Kasumi-1 (cell line): ENCODE measurements at places on chromosomes 7 and 10.

- DNase-seq, result no peak
Measured at GRCh38 chr10:131955591-131956340, 26.0 kb downstream of the BNIP3 start.

- DNase-seq, result no peak
Measured at GRCh38 chr7:147062897-147063296, 946.3 kb downstream of the CNTNAP2 start.

GRCh38 chr7:55130395-55131141 lies 111.8 kb downstream of the EGFR start:
- DNase-seq, result no peak

DNA sequence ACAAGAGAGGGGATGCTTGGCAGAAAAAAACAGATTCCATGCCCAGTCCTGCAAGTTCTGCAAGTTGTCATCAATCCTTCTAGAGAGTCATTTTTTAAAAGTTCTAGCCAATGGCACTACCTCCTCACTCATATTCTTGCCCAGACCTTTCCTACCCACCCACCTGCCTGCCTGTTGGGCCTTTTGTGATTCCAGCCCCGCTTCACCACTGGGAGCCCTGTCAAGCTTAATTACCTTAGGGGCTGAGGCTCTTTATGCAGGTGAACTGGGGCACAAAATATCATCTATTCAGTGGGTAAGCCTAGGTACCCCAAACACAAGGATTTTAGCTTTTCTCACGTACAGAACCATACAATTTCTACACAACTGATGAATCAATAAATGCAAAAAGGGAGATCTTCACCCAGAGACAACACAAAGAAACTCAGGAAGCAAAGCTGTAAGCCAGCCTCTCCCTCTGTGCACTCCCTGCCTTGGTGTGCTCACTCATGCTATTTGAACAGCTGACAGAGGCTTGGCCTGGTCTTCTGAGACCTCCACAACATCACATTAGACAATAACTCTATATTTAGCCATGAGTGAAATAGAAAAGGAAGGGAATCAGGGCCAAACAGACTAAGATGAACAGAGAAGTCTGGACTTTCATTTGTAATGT lies 222.6 kb downstream of the HTR7 start:
- DNase-seq, result no peak

- no peak for DNase-seq
Measured at GRCh38 chr7:69067397-69067796, 530.9 kb upstream of the AUTS2 start.

DNA sequence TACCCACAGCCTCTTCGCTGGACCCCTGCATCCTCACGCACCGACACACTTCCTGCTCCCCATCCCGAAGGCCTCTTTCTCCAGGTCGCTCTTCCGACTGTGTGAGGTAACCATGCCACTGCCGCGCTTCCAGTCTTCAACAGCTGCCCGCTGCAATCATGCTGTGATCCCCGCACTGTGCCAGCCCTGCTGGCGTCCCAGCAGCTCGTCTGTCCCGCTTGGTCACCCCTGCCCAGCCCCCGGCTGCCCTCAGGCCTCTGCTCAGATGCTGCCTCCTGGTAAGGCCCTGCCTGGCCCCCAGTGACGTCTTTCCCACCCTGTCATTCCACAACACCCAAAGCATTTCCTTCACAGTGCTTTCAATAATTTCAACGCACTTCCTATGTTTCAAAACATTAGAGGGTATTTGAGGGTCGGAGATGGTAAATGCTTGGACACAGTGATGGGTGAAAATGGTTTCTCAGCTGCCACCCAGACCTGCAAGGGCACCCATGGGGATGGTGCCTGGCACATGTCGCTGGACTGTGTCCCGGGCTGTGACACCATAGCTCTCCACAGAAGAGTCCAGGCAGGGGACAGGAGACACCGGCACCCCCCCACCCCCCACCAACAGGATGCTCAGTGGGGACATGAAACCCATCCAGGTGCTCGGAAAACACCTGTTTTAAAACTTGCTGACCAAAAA lies 125.2 kb downstream of the MAD1L1 start:
- DNase-seq, result no peak

GRCh38 chr7:139328375-139328774 lies 12.8 kb upstream of the FMC1 start:
- no peak for DNase-seq

GRCh38 chr7:150942591-150943452 lies 35.3 kb downstream of the KCNH2 start:
- no peak for DNase-seq

GRCh38 chr7:7980134-7980533 lies 11.5 kb downstream of the GLCCI1 start:
- no peak for DNase-seq

DNA sequence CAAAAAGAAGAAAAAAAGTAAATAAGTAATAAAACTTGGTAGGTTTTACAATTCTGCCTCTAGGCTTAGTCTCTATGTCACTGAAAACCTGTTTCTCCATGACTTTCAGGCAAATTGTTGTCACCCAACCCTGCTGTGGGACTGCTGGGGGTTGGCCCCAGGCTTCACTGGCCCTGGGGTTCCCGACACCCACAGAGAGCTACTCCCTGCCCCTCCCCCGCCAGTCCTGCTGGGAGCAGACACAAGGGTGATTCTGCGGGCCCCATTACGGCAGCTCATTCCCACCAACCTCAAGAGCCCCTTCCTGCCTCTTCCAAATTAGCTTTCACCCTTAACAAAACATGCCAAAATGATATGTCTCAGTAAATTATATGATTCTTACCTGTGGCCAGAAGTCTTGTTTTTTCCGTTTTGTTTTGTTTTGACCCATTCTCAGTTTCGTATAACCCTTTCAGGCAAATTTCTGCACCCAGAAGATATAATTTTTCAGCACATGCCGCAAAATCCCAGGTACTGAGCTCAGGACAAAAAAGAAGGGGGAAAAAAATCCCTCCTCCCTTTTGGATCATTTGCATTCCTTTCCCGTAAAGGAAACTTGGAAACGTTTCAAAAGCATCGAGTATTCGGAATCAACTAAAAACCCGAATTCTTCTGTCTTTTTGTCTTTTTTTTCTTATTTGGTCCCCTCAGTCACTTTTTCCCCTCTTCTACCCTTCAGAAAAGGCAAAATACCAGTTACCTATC lies 27.8 kb downstream of the CHST15 start:
- DNase-seq, result no peak

DNA sequence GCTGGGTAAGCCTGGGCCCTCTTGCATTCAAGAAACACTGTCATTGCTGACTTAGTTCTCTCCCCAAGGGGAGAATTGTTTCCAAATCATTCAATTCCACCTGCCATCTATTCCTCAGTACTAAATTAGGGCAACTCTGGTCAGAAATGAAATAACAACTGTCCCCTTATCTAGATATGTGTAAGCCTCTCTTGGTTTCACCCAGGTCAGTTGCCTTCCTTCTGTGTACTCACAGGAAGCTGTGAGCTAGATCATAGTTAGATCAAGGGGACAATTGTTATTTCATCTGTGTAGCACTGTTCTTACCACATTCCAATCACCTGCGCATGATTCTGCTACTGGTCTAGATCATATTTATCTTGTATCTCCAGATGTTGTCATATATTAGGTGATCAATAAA lies 483.0 kb upstream of the SORCS1 start:
- DNase-seq, result no peak
